ENCODE measurements at places on chromosomes 11 and 22.

DNA sequence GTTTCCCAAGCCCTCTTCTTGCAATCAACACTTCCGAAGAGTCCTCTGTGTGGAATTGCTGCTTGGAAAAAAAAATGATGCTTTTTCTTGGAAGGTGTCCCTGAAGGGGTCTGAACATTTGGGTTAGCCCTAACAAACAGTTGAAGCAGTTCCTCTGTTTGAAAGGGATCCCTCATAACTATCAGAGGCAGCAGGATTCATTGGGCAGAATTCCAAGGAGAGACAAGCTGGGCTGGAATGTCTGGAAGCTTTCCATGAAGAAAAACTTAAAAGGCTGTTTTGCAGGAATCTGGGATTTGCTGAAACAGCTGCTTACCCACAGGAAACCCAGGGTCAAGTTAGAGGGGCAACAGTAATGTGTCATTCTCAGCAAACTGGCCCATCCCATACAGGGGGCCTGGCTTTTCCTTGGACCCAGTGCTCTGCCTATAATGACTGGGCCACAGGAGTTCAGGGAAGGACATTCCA is 3.1 kb downstream of the CSNK2A3 start:
- DNase-seq = peak; percentile 19

DNA sequence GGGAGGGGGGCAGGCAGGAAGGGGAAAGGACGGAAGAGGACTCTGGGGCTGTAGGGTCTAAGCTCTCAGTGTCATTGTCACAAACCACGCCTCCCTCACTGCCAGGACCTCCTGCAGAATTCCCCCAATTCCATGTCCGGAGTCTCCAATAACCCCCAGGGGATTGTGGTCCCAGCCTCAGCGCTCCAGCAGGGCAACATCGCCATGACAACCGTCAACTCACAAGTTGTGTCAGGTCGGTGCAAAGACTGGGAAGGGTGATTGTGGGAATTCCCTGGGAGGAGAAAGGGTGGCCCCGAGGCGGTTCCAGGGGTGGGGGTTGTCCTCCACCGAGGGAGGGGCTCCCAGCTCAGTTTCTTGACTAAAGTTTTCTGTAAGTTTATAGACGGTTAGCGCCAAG is 86.0 kb downstream of the FEZ1 start:
- no peak for DNase-seq

DNA sequence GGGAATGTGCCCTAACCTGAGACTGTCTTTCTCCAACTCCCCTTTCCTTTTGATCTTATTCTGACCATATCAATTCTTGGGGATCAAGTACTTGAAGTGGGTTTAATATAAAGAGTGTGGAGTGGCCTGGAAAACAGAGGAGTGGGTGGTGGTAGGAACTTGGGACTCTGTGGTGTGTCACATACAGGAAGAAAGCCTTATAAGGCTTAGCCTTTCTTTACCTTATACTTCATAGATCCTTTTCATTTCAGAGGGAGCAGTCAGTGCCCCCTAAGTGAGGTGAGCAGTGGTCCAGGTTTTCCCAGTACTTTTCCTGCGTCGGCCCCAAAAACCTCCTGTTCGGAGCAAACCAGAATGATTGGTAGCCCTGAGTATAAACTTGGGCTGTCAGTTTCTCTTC is 486 bp downstream of the OOSP1 start:
- no peak for DNase-seq

GRCh38 chr11:93279851-93280347 is 50.6 kb upstream of the DEUP1 start:
- no peak for DNase-seq

DNA sequence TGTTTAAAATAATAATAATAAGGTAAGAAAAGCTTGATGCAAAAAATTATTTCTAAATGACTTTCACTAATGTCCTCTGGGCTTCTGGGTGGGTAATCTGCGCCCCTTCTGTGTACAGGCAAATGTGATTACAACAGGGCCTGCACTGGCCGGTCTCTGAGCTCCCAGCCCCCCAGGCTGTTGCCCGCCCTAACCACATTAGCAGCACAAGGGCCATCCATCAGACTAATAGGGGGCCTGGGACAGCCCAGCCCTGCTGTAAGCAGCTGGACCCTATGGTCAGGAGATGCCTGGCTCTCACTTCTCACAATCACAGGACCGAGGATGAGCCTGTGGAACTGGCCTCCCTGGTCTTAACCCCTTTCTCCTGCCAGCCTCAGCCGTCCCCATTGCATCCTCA is 388.4 kb downstream of the BUD13 start:
- DNase-seq = no peak

DNA sequence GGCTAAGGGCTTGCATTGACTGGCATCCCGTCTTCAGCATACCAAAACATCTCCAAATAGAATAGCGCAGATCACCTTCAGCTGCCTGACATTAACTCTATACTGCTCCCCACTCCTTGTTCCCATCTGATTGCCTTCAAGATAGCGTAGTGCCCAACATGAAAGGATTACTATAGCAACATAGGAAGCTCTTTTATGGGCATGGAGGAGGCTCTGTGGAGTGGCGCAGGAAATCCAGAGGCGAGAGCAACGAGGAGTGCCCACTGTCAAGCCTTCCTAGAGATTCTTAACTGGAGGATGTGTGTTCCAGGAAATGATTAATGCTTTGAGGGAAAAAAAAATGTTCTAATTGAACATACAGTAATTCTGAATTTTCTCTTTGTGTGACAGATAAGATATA is 213.3 kb downstream of the CADM1 start:
- DNase-seq = no peak

DNA sequence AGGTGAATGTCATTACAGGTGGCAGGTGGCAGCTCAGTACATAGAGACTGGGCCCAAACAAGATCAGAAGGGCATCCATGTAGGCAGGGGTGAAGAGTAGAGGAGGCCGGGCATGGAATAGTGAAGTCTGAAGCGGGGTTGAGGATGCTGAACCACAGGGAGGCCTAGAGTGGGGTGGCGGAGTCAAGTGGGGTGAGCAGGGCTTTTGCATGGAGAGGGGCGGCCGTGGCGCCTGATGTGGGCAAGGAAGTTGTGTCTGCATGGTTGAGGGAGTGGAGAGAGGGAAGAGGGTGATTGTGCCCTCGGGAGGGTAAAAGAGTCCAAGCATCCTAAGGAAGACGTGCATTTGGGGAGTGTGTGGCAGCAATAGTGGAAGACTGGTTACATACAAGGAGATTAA is 14.4 kb downstream of the DDB2 start:
- no peak for DNase-seq

DNA sequence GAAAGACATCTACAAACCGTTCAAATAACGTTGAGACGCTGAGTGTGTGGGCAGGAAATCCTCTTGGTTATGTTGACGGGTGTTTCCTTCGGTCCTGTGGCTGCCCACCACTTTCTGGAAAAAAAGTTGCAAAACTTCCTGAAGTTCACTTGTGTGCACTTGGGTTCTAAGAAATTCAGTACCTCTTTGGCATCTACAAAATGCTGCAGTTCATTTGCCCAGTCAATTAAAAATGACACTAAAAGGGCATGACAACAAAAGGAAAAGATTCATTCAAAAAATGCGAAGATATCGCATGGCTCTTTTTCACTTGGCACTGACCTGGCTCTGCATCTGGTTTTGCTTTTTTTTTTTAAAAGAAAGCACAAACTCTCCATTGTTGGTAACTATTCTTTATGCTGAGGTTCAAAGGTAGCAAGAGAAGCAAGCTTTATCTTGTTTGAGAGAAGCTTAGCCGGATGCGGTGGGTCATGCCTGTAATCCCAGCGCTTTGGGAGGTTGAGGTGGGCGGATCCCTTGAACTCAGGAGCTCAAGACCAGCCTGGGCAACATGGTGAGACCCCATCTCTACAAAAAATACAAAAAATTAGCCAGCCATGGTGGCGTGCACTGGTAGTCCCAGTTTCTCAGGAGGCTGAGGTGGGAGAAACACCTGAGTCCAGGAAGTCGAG is 10.6 kb upstream of the XBP1 start:
- no peak for DNase-seq

DNA sequence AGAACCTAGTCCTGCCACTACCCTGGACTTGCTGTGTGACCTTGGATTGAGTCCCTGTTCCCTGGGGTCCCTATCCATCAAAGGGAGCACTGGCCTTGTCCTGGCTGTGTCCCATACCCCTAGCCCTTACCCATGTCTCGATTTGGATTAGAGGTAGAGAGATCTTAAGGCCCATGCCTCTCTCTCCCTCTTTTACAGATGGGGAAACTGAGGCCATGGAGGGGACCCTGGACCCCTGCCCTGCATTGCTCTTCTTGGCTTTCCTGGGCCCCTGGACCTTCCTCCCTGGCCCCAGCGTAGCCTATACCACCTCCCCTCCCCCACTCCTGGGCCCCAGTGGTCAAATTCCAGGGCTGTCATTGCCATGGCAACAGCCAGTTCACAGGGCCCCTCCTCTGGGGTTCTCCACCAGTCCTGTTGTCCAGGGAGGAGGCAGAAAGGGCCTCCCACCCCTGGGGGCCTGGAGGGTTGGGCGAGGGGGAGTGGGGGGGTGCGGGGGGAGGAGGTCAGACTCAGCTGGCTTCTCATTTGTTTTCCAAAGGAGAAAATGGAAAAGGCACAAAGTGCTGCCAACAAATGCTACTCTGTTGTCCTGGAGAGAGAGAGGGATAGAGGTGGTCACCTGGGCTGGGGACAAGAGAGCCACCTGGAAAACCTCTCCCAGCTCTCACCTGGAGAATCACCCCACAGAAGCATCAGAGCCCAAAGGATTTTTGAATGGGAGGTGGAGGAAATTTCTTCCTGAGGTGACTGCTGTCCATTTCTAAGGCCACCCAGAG is 23.3 kb downstream of the ARHGEF17 start:
- DNase-seq = no peak

- no peak for DNase-seq
These were observed 226.2 kb downstream of the TMEM135 start for GRCh38 chr11:87263979-87264378.

Measured in AG04449 (cell line).